Stimulated activated CD4-positive, alpha-beta T cell treated with anti-CD3 and anti-CD28 coated beads, Interleukin-15, amount 100 ng/mL, for 24 hours (primary cell): ENCODE measurements at places on chromosomes 12 and 14.

DNA sequence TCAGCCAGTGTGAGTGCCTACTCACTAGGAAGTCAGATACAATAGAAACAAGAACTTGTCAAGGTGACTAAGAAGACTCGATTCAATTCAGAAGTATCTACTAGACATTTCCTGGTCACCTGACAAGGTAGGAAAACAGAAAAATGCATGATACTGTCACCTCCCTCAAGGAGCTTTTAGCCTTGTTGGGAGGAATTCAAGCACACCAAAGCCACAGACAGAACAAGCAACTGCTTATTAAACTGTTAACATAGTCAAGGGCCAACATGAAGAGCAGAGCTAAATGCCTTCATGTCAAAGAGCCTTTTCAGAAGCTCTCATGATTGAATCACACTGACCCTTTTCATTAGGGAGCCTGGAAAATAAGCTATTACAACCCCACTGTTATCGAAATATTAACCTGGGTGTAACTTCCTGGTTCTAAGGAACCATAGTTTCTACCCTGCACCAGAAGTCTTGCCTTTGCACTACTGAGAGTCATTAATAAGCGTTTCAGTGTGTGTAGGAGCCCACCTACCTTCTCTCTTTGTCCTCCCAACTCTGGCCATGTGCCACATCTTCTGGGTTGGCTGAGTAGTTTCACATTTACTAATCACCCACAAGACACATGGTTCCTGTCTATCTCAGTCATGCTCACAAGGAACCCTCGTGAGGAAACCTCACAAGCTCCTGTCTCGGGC, 31.0 kb upstream of the LGALS3 start:
- peak; percentile 71 for DNase-seq

DNA sequence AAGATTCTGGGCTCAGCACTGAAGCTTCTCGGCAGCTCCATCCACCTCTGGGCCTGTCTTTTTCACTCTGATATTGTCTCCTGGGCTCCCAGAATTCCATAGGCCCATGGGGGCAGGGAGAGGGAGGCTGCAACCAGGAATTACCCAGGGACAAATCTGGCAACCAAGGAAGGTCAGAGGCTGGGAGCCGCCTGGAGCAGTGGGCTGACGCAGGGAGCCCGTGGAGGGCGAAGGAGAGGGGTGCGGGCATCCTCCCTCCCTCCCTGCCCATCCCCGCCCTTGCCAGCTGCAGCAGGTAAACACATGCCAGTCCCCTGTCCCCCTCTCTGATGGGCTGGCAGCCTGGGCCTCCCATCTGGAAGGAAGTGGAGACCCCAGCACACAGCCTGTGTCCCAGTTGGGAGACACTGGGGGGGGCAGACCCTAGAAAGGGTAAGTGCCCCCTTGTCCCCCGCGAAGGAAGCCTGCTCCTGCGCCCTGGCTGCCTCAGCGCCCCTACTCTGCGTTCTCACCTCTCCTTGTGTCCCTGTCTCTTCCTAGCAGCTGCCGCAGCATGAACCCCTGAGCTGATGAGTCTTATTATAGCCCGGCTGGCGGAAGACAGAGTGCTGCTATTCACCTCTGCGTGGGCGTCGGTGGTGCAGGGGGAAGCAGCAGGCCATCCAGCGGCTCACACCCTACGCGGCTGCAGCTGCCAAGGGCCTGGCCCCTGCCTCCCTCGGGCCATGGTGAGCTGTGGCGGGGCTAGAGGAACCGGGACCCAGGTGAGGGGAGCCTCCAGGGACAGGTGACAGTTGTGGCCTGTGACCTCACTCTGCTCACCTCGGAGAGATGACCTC, 6.7 kb downstream of the LRTM2 start:
- no peak for DNase-seq

DNA sequence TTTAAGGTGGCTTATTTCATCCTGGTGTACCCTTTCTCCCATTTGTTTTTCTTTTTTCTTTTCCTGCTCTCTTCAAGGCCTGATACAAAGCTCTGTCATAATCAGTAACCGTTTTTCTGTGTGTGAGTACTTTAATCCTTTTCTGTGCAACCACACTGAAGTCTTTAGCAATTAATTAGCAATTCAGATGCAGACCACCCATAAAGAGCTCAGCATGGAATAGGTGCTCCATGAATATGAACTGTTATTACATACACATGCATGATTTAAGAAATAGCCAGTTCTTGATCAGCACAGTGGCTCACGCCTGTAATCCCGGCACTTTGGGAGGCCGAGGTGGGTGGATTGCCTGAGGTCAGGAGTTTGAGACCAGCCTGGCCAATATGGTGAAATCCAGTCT, 1386.6 kb downstream of the AACS start:
- no peak for DNase-seq

DNA sequence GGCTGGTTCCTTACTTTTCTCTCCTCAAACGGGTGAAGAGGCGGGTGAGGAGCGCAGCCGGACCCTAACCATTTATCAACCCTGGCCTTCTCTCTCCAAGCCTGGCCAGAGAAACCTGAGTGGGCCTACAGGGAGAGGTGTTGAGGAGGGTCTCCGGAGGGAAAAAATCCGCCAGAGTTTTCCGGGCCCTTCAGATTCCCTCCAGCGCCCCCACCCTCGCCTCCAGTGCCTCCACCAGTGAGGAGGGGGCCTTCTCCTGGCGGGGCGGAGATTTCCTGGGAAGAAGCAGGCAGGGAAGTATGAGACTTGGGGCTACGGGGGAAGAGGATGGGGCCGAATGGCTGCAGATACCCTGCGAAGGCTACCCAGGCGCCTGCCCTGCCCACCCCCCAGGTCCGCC, 1.4 kb upstream of the HOXC5 start:
- no peak for DNase-seq

DNA sequence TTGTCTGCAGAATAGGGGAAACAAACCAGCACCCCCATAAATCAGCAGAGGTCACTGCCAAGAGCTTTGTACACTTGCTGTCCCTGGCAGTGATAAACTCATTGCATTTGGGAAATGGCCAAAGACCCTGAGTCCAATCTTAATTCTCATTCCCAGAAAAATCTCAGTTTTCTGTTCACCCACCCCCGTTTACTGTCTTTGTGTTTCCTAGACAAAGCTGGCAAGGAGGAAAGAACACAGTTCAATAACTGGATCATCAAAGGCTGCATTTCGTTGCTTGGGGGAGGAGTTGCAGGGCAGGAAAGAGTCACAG, 365.1 kb downstream of the DPF3 start:
- DNase-seq: no peak

DNA sequence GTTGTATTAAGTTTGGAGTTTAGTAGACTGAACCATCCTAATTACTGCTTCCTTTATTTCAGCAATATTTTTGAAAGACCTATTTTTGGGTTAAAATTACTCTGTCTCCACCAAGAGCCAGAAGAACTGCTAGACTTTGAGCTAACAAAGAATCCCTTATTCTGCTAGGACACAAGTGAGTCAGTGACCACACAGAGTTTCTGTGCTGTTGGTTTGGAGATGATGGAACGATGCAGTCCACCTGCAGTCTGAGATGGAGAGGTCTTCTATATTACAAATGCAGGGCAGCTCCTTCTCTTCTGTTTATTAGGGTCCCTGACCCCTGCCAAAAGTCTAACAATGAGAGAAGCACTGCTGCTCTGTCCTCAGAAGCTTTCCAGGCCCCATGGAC, 6.7 kb upstream of the STXBP6 start:
- DNase-seq: no peak

GRCh38 chr14:56400109-56400825, 179.3 kb upstream of the TMEM260 start:
- no peak for DNase-seq

GRCh38 chr14:104496095-104496494, 83.5 kb upstream of the C14orf180 start:
- no peak for DNase-seq

GRCh38 chr12:95202691-95203486, 14.4 kb downstream of the FGD6 start:
- DNase-seq: no peak

DNA sequence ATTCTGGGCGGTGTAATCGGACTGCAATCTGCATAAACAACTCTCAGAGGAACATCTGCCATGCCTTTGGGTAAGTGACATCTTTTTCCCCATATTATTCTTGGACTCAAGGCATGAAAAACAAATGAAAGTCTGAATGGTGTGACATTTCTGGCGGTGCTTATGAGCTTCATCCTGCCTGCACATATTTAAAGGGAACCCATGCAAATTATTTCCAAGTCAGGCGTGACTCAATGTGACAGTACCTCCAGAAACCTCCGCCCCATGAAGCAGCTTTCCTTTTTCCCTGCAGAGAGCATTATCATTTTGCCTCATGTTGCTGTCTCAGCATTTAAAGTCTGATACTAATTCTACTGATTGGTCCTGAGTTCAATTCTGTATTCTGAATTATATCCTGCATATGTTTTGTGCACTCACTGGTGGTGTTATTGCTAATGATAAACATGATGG, 585.4 kb downstream of the SNAPC1 start:
- DNase-seq: no peak

- DNase-seq: no peak
Measured at GRCh38 chr12:101650346-101651117, 46.9 kb upstream of the CHPT1 start.

DNA sequence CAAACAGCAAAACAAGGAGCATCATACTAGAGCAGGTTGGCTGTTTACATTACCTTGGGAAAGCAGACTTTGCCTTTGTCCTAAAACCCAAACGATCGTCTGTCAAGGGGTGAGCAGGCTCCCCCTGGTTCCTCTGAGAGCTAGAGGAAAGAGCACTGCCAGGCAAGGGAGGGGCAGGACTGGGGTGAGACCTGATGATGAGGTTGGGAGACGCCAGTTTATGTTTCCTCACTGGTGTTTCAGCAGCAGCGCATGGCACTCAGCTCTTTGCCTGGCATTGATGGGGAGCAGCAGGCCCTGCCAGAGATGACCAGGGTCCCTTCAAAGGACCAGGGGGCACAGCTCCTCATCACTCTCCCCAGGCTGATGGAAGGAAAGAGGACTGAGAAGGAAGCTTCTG, 7.9 kb upstream of the KRT2 start:
- no peak for DNase-seq

- no peak for DNase-seq
Measured at GRCh38 chr12:102691773-102692555, 211.6 kb upstream of the IGF1 start.

DNA sequence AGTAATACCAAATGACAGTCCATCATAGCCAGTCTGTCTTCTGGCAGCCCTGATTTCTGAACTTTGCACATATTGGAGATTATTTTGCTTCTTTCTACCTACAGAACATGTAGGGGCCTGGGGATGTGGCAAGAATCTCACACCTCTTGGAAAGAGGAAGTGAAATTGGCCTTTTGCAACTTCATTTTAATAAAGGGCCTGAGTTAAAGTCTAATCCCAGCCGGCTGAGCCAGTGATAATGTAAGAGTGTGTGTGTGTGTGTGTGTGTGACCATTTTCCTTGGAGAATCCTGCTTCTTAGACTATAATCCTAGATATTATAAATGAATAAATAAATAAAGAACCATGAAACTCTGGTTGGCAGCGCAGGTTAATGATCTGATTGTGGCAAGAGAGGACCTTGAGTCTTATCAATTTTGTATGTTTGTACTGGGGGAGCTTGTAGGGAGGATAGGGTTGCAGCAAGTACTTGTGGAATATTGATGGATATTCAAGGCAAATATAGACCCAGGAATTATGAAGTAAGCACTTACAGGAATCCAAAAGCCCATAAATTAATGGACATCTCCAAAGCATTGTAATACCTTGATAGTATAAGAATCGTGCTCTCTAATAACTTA, 233.2 kb upstream of the AMIGO2 start:
- DNase-seq: no peak

DNA sequence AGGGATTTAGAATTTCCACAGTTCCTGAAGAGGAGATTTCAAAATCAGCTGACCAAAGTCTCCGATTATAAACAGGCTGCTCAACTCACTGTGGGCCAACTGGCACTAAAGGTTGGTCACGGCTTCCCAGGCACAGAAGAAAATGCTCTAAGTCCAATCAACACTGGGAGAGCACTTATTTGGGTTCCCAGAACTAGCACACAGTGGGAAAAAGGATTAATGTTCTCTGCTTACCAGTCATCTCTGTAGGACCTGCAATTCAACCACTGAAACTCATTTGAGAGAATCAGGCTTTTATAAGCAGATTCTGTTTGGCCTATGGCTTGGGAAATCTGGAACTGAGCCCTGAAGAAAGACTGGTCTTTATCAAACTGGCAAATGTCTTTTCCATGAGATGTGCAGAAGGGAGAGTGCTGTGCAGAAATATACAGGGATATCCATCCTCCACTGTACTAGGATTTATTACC, 49.4 kb downstream of the ABCC9 start:
- DNase-seq: no peak

DNA sequence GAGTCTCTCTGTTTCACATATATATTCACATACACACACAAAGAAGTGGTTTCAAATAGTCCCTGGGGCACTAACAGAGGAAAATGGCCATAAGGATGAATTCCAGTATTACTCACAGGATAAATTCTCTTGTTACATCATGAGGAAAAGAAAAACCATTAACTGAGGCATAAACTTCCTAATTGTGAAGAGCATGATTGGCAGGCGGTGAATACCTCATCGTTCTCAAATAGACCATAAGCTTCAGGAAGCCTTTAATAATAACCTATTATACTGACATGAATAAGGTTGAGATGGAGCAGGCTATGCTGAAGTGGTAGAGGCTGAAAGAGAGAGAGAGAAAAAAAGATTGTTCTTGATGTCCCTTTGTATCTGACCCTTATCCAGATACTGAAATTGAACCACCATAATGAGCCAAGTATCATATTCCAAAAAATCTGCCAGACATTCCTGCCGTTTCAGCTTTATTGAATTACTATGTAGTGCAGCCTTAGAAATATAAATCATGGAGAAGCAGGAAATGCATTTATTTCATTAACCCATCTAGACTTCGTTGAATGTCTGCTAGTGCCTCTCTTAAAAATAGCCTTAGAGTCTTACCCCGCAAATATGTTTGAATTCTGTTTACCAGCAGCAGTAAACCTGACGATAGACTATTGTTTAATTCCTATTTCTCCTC, 86.8 kb downstream of the NUAK1 start:
- no peak for DNase-seq

GRCh38 chr12:132257206-132257954, 72.0 kb downstream of the GALNT9 start:
- DNase-seq: no peak

GRCh38 chr12:6224550-6224949, 24.4 kb downstream of the CD9 start:
- DNase-seq: no peak

- DNase-seq: no peak
Measured at GRCh38 chr14:63543826-63544406, 739 bp upstream of the PPP2R5E start.

DNA sequence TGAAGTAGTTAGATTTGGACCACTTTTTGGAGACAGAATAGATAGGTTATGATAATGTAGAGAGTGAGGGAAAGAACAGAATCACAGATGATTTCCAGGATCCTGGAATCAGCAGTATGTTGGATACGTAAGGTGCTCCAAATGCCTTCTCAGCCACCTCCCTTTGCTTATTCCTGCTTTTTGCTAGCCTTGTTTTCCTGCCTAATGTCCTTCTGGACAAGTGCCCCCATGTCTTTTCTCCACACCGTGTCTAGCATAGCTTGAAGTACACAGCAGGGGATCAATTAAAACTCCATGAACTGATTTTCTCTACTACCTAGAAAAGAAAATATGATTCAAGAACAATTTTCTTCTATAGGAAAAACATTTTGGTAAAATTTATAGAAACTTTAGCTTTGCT, 144.0 kb downstream of the SYT1 start:
- no peak for DNase-seq

- DNase-seq: no peak
Measured at GRCh38 chr12:79115743-79116142, 251.2 kb downstream of the SYT1 start.
